Gastroesophageal sphincter (tissue), 4 donors: ENCODE measurements at places on chromosomes 1 and 21. TPM values are rescaled to one million over a fixed set of nuclear protein-coding genes. Genes with fewer than 3 reads are reported as not detected.

CSDE1 gene
- total RNA-seq: 1,932 TPM

CYB561D1 gene
- 10.5 TPM for total RNA-seq

RCAN3 gene
- total RNA-seq: 10.8 TPM

FYB2 gene
- not detected for total RNA-seq

KCNE2 gene
- 1.5 TPM for total RNA-seq

PDC gene
- not detected for total RNA-seq

FABP3 gene
- 39.4 TPM for total RNA-seq

CLCA1 gene
- not detected for total RNA-seq

ADAMTS5 gene
- 26.7 TPM for total RNA-seq

CBR3 gene
- 9.6 TPM for total RNA-seq

RXRG gene
- total RNA-seq: 2.7 TPM

CD52 gene
- total RNA-seq: 2.7 TPM

KRTAP21-2 gene
- not detected for total RNA-seq

PRDM16 gene
- 1.4 TPM for total RNA-seq

FBXO2 gene
- total RNA-seq: 4.7 TPM

ZNF648 gene
- total RNA-seq: not detected

RHOC gene
- total RNA-seq: 354 TPM

NCMAP gene
- total RNA-seq: 1.9 TPM

STUM gene
- total RNA-seq: 3.1 TPM

OR2L13 gene
- total RNA-seq: not detected

S100A2 gene
- total RNA-seq: 7.6 TPM

VASH2 gene
- 1.7 TPM for total RNA-seq

IKBKE gene
- 2.4 TPM for total RNA-seq

PLA2G4A gene
- 4.2 TPM for total RNA-seq

ACTL8 gene
- total RNA-seq: not detected

OR2AK2 gene
- not detected for total RNA-seq

LYPD8 gene
- total RNA-seq: not detected
